NCI-H1105 (cell line): ENCODE measurements at places on chromosomes 12 and 14.
A peak's percentile ranks its signal among the peaks of the same experiment; 100 is the strongest.

- DNase-seq: peak; percentile 4
Measured at GRCh38 chr12:65306366-65307168, 28.1 kb downstream of the MSRB3 start.

- no peak for DNase-seq
Measured at GRCh38 chr14:68132563-68133121, 313.1 kb downstream of the RAD51B start.

GRCh38 chr12:87661786-87662377 is 367.3 kb downstream of the C12orf50 start:
- no peak for DNase-seq

- no peak for DNase-seq
Measured at GRCh38 chr14:68577802-68578541, 214.9 kb downstream of the ZFP36L1 start.

GRCh38 chr12:13071305-13072280 is 27.4 kb downstream of the FAM234B start:
- DNase-seq: no peak

DNA sequence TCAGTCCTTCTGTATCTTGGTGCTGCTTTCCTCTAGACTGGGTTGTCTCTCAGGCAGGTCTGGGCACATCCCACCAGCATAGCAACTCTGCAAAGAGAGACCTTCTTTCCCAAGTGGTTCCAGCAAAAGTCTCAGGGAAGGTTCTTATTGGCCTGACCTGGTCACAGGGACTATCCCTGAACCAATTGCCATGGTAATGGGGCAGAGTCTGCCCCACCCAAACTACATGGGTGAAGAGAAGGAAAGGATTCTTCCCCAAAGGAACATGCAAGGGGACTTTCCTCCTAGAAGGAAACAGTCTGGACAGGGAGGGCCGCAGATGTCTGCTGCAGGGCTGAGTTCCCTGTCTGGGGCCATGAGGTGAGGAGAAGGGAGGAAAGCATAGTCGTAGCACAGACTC is 122.2 kb upstream of the NCOR2 start:
- no peak for DNase-seq

DNA sequence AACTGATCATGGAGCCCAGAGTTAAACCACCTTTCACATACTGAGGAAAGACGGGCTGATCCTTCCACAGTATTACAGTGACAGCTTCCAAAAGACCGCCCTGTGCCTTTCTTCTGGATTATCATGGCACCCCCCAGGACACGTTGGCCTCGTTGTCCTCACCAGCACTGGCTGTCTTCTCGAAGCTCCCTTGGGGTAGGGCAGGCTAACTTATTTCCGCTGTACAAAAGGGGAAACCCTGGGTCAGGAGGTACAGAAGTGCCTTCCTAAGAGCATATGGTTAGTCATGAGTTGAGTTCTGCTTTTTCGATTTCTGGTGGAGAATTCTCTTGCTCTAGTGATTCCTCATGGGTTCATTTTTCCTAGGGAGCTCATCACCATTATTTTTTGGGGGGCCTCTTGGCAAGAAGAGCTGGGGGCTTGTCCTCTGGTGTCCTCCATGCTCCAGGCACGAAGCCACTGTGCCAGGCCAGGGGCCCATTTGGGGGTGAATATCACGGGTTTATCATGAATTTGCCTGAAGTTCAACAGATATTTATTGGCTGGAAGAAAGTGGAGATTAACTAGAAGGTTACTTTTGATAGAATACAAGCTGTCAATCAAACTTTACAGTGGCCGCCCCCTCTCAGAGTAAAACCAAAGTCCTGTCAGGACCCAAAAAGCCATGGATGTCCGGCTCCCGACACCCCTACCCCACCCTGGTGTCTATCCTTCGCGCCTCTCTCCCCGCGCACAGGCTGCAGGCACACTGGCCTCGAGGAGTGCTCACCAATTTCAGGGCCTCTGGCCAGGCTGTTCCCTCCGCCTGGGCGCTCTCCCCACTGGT is 8.8 kb upstream of the TRAF3 start:
- no peak for DNase-seq

DNA sequence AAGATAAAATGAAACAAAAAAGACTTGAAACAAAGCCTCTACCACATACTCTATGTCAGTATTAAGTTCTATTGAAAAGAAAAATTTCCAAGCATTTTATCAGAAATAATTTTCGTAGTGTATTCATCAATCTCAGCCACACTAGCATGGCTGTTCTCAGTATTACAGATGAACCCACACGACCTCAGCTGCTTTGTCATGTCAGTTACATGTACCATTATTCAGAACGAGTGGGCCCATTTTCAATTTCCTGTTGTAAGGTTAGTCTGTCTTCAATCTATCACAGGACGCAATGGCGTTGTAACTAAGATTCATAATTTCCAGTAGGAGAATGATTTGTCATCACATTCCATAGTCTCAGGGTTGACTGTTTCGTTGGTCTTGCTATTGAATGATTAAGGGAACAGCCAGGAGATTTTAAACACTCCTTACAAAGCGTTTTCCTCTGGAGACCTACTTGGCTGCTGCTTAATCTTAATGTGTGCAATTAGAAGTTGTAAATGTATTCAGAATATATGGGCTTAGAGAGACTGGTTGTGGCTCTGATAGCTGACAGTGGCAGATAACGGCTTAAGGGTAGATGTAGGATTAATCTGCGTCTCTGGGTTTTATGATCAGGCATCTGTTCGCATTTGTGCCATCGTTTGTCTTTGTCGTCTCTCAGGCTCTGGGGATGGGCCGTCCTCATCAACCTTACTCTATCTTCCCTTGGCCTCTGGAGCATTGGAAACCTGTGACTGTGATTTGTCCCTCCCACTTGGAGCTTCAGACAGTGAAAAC is 65.4 kb downstream of the GLT1D1 start:
- DNase-seq: no peak

- DNase-seq: no peak
Measured at GRCh38 chr14:100898935-100899883, 4.3 kb downstream of the RTL1 start.

GRCh38 chr12:24551163-24551786 is 397.6 kb downstream of the BCAT1 start:
- DNase-seq: no peak

- DNase-seq: no peak
Measured at GRCh38 chr12:14261096-14261495, 104.4 kb upstream of the ATF7IP start.
